ENCODE measurements at places on chromosomes 1 and 21.

DNA sequence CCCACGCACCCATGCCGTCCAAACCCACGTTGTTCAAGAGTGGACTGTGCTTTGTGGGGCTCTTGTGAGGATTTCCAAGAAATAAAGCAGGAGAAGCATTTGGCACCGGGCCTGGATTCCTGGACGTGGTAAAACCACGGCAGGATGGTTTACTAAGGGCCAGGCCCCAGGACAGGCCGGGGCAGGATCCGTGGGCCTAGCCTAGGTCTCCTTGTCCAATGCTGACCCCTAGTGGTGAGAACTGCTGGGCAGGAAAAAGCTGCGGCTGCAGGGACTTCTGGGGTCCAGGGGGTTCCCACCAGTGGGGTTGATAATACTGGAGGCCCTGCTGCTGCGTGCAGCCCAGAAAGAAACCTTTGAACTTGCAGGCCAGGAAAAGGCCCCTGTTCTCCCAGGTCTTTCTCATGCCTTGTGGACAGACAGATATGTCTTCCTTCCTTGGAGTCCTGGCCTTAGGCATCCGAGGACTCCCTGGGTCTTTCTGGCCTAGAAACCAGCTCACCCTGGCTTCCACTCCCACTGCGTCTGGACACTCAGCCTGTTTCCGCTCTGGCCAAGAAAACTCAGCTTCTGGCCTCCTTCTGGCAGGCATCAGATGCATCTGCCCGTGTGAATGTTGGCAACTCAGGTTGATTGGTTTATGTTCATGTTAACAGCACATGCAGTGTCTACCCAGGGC, 106.9 kb upstream of the TMEM51 start:
- DNase-seq: peak; percentile 81

- no peak for DNase-seq
These were observed 108.8 kb upstream of the ARTN start for GRCh38 chr1:43824795-43825194.

DNA sequence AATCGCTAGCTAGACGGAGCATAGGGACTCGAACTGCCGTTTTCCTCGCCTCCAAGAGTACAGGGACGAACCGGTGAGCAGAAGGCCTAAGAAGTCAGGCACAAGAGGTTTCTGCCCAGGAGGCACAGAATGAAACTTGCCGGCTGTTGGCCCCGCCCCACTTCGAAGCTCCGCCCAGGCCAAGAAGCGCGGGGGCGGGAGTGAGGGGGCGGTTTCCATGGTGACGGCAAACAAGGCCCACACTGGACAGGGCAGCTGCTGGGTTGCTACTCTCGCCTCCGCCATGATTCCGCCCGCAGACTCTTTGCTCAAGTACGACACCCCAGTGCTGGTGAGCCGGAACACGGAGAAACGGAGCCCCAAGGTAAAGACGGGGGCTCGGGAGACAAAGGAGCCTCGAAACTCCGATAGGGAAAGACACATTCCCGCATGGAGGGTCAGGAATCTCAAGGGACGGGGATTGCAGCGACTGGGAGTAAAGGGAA, at the start of gene DNALI1:
DNALI1 (plus strand) TSS at position 229 of the 485 bp plus-strand sequence; CDS start at position 284, 55 bp downstream.
- peak; percentile 82 for DNase-seq

DNA sequence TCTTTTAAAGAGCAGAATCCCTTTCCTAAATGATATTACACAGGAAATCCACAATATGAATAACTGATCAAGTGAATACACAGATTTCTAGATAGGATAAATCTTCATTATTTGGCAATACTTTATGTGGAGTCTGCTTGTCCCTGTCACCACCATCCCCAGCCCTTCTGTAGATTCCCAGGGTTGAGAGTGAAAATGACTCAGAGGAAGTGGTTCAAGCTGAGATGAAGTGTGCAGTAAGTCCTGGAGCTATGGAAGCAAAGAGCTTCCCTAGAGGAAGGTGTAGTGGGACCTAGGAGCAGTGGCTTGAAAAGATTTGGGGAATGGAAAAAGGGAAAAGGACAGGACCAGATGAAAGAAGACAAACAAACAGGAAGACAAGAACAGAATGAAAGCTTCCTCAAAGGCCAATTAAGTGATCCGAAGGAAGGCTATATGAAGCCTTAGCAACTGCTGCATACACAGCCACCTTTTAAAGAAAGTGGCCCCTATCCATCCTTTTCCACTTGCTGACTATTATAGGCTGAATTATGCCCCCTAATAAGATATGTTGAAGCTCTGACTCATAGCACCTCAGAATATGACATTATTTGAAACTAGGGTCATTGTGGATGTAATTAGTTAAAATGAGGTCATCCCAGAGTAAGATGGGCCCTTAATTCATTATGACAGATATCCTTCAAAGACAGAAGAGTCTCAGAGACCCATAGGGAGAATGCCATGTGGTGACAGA, 96.5 kb upstream of the CAMK1G start:
- DNase-seq: peak; percentile 86

DNA sequence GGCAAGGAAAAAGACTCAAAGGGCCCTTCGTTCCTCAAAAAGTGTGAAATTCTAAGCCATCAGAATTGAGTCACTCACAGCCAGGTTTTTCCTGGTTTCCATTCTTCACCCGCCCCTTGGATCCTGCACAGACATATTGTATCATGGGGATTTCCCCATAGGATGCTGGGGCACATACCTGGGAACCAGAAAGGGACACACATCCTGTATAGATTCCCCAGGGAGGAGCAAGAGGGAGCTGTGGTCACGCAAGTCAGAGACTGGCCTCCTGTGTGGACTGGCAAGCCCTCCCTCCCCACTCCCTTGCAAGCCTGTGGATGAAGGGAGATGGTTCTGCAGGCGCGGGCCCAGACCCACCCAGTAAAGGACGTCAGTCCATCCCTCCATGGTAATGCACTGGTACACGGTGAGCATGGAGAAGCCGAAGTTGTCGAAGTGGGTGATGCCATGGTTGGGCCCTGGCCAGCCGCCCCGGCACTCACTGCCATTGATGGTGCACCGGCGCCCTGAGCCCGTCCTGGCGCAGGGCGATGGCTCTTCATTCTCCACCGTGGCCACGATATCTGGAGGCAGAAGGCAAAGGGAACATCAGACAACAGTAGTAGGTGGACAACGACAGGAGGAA, 23.2 kb downstream of the CACNA1S start:
- no peak for DNase-seq

GRCh38 chr1:44244986-44245385, 31.7 kb downstream of the DMAP1 start:
- DNase-seq: no peak

GRCh38 chr1:93907718-93908117, 1.5 kb downstream of the GCLM start:
- peak; percentile 75 for DNase-seq

- DNase-seq: no peak
These were observed 19.8 kb downstream of the SH3BP5L start for GRCh38 chr1:248805876-248806275.

DNA sequence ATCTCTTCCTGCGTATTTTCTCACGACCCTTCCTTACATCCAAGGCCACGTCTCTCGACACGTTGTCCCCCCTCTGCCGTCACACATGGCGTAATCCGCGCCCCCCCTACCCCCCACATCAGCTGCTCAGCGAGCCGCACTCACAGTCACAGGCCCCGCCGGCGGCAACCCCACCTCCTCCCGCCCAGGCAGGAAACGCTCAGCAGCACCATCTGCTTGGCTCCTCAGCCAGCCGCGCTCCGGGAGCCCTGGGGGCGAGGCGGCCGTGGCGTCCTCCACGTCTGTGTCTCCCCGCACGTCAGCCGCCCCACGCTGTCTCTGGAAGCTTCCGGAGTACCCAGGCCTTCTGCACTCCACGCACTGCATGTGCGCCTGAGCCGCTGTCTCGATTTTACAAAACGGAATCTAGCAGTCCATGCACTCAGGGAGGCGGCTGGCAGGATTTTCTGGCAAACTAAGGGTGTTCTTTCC, 64.6 kb downstream of the SIK1 start:
- DNase-seq: peak; percentile 14

DNA sequence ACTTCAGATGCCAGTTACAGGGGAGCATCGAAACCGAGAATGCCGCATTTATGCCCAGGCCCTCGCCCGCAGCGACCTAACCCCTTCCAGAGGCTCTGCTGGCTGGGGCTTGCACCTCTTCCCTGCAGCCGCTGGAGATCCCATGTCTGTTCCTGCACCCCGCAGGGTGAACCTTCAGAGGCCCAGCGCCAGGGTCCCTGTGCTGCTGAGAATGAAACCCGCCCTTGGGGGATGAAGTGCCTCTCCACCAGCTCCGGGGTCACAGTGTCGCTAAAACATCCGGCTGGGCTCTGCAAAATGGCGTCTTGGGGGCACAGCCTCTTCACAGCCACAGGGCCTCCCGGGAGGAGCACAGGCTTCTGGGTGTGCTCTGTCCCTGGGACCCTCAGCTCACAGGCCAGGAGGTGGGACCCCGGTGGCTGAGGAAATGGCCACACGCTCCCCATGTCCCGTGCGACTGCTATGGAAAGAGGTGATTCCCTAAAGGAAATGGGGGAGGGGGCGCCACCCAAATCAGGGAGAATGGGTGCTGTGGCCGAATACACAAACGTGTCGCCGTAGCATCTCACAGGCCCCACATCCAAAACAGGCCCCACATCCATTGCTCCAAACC, 39.9 kb upstream of the TSPEAR start:
- no peak for DNase-seq

DNA sequence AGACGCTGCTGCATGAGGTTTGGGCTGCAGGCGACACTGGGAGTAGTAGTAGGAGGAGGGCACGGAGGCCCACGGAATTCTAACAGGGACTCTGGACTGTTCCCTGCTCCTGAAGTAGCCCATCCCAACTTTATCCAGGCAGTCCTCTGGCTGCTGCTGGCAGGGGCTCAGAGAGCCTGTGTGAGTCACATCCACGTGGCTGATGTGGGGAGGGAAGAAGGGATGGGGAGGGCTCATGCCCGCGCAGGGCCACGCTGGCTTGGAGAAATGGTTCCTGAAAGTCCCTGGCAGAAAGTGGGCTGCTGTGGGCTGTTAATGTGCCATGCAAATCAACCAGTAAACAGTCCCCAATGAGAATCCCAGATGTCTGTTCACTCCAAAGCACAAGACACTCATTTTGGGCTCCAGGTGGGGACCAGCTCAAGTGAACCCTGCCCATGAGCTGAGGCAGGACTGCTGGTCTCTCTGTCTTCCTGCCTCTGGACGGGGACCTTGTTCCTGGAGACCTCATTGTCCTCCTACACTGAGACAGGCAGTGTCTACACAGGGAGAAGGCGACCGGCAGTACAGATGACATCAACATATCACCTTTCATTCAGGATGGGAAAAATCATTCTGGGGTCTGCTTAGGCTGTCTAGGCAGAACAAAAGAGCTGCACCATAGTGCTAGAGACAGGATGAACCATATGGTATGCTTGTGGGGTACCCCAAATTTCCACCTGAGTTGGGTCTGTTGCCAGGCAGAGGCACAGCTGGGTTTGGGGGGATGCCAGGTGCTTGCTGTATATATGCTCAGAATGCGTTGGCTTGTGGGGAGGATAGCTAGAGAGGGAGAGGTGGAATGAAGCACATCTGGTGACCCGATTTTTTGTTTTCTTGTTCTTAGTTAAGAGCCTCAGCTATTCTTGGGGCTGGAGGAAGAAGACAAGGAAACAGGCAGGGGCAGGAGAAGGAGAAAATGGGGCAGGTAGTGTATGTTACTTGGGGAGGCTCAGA, 57.9 kb upstream of the FMOD start:
- peak; percentile 77 for DNase-seq

DNA sequence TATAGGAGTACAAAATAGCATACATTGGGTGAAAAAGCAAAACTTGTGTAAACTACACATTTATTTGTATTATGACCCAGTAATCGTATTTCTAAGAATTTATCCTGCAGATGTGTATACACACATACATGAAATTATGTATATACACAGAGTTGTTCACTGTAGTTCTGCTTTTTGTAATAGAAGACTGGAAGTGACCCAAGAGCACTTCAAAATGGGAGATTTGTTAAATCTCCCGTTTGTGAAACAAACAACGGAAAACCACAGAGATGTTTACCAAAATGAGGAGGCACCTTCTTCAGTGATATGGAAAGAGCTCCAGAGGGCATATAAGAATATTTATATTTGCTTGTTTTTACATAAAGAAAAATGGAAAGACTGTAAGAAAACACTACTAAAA, 18.0 kb upstream of the MNDA start:
- DNase-seq: no peak

GRCh38 chr1:85580872-85581801, 576 bp downstream of the CCN1 start:
- peak; percentile 79 for DNase-seq

DNA sequence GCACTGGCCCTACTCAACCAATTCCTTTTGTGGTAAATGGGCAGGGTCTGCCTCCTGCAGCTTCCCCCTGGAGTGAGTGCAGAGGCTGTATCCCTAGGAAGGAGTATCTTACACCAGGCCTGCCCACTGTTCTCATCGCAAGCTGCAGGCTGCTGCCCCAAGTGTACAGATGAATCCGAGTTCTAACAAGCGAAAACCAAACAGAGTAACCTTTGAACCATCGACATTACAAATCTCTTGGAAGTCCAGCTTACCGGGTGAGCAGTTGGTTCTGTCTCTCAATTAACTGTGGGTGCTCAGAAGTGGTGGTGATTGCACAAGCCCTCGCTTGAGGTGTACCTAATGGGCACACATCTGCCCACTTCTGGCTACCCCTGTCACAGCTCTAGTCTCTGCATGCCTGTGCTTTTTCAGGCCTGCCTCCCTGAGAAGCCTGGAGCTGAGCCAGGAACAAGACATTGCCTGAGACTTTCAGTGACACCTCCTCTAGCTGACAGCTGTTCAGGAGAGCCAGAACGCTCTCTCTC, 22.7 kb downstream of the INAVA start:
- DNase-seq: no peak

GRCh38 chr21:35127026-35127425, 77.9 kb upstream of the RUNX1 start:
- no peak for DNase-seq

DNA sequence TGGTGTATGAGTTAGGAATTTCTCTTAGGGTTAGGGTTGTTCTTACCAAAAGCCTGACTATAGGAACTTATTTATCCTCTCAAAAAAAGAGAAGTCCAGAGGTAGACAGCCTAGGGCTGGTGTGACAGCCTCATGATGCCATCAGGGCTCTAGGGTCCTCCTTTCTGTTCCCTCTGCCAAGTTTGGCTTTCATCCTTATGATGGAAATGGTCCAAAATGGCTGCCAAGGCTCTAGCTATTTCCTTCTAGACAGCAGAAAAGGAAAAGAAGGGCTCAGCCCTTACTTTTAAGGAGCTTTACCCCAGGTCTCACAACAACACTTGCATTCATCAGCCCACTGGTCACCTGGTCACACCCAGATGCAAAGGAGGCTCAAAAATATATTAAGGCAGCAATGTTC, 44.5 kb downstream of the IL12RB2 start:
- no peak for DNase-seq

- peak; percentile 36 for DNase-seq
These were observed 1.0 kb downstream of the RNF220 start for GRCh38 chr1:44405798-44406736.

- no peak for DNase-seq
These were observed 217.5 kb upstream of the PLXNA2 start for GRCh38 chr1:208461680-208462079.

- no peak for DNase-seq
These were observed 21.3 kb upstream of the LRRC3 start for GRCh38 chr21:44433791-44434567.

GRCh38 chr1:217191441-217191840, 439.4 kb downstream of the GPATCH2 start:
- no peak for DNase-seq

GRCh38 chr1:53705446-53706096, 33.4 kb downstream of the GLIS1 start:
- DNase-seq: no peak
